Activated CD8-positive, alpha-beta memory T cell treated with anti-CD3 and anti-CD28 coated beads for 1 hour (primary cell): ENCODE measurements at places on chromosomes 1 and 21.

- no peak for DNase-seq
Observed at GRCh38 chr1:214361636-214362035, 80.7 kb downstream of the SMYD2 start.

DNA sequence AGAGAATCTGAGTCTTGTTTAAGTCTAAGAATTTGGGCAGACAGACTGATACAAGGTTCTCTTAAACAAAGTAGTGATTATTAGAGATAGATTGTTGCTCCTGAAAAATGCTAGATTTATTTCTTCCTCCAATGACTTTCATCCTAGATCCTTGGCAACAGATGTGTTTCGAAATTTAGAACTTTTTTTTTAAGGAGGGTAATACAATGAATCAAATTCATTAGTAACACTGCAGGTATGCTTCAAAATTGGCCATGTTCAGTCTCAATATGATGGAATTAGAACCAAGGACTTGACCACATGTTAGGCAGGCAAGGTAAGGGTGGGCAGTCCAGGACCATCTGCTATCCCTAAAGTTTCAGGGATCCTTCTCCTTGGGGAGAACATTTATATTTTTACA, 4.5 kb upstream of the LCE1F start:
- no peak for DNase-seq

- no peak for DNase-seq
Observed at GRCh38 chr1:177884479-177885021, 85.3 kb downstream of the SEC16B start.

DNA sequence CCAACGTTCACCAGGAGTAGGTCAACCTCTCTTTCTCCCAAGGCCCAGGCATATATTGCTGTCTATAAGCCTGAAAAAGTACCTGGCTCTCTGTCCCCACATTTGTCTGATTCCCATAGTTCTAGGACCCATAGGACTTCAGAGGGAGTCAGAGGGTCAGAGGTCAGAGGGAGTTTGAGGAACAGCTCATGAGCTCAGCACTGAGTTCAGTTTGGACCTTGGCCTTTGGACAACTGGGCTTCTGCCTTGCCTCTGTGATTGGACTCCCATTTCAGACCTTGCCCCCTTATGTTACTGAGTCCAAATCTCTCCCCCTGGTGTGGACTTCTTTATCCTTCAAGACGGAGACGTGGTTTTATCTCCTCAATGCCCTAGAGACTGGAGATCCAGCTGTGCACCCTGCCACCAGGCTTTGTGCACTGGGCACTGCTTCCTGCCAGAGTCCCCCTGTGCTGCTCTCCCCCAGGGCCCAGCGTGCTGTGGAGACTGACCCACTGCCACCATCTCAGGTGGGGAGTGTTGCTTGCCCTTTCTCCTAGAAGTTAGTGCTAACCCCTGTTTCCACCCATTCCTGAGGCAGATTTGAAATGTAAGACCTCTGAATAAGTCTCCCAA, 3.2 kb downstream of the CTSE start:
- no peak for DNase-seq

GRCh38 chr1:175220853-175221556, 28.4 kb upstream of the KIAA0040 start:
- DNase-seq, result no peak

GRCh38 chr1:28509705-28510272, 3.9 kb downstream of the RCC1 start:
- DNase-seq, result no peak

GRCh38 chr21:25496825-25497482, 110.3 kb downstream of the MRPL39 start:
- DNase-seq, result no peak

GRCh38 chr1:94550800-94551241, 9.3 kb upstream of the F3 start:
- no peak for DNase-seq

DNA sequence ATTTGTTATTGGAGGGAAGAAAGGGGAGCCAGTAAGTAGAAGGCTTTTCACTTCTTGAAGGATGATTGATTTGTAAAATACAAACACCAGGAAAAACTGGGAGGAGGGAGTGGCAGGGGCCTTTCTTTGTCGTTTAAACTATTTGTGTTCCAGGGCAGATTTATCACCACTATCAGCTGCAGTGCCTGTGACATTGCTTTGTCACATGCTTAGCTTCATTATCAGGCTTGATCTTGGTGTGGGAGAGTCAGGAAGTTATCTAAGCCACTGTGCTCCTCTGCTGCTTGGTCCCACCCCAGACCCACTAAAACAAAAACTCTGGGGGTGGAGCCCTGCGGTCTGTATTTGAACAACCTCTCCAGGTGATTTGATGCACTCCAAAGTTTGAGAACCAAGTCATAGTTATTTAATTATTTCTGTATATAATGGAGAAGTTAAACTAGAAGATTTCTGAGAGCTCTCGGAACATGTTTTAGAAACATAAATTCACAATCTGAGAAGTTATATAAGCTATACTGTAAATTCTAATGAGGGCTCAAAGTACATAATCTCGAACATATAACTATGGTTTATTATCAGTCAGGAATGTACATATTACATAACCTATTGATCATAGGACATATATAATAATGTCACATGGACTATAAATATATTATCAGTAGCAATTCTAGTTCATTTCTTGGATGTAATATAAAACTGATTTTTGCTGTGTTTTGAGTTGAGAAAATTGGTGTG, 87.9 kb downstream of the CDC14A start:
- peak; percentile 41 for DNase-seq

GRCh38 chr1:206736878-206737728, 33.5 kb upstream of the IL19 start:
- DNase-seq, result peak; percentile 15

- DNase-seq, result no peak
Observed at GRCh38 chr1:89538361-89538760, 13.7 kb downstream of the LRRC8B start.

DNA sequence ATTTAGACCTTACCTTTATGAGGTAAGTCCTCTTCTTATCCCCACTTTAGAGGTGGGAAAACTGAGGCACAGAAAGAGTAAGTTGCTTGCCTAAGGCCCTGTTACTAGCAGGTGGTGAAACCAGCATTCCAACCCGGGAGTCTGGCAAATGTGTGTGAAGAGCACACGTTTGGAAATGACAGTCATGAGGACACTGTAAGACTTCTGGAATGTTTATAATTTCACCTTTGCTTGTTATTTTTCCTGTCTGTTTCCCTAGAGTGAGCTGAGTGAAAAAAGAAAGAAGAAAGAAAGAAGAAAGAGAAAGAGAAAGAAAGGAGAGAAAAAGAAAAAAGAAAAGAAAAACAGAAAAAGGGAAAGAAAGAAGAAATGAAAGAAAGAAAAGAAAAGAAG, 21.2 kb upstream of the LGALS8 start:
- DNase-seq, result no peak

DNA sequence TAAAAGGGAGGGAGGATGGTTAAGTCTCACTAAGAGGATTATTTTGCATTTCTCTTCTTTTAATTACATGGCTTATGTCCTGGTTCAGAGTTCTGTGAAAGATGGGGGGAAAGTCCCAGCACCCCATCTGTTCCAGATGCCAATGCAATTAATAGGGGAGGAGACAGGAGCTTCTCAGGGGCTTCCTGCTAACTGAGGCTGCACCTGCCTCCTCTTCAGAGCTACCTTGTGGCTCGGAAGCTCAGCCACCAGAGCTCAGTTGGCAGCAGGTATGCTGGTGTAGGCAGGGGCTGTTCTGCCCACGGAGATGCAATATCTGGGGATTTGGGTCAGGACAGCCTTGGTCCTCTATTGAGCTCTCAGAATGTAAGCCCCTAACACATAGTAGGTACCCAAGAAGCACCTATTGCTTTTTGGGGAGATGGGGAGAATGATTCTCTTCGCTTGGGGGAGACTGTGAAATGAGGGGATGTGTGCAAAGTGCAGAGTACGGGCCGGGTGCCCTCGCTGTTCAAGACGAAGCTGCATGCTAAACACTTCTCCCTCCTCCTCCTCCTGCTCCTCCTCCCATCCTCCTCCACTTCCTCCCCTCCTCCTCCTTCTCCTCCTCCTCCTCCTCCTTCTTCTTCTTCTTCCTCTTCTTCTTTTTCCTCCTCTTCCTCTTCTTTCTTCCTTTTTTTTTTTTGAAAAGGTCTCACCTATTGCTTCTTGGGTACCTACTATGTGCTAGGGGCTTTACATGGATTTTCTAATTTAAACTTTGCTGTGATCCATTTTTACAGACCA, 279.0 kb downstream of the PTPRU start:
- no peak for DNase-seq

- DNase-seq, result no peak
Observed at GRCh38 chr1:156012051-156012817, 8.5 kb downstream of the SSR2 start.

- no peak for DNase-seq
Observed at GRCh38 chr1:28560886-28561285, 8.0 kb downstream of the TRNAU1AP start.

GRCh38 chr1:20386323-20387081, 95.8 kb downstream of the VWA5B1 start:
- no peak for DNase-seq

- DNase-seq, result no peak
Observed at GRCh38 chr1:218408135-218408534, 63.0 kb downstream of the TGFB2 start.

GRCh38 chr1:6770751-6771440, 14.4 kb upstream of the CAMTA1 start:
- DNase-seq, result no peak

GRCh38 chr1:213782941-213783672, 204.7 kb upstream of the PROX1 start:
- no peak for DNase-seq

GRCh38 chr1:47738560-47739182, 258.5 kb downstream of the TRABD2B start:
- DNase-seq, result no peak

DNA sequence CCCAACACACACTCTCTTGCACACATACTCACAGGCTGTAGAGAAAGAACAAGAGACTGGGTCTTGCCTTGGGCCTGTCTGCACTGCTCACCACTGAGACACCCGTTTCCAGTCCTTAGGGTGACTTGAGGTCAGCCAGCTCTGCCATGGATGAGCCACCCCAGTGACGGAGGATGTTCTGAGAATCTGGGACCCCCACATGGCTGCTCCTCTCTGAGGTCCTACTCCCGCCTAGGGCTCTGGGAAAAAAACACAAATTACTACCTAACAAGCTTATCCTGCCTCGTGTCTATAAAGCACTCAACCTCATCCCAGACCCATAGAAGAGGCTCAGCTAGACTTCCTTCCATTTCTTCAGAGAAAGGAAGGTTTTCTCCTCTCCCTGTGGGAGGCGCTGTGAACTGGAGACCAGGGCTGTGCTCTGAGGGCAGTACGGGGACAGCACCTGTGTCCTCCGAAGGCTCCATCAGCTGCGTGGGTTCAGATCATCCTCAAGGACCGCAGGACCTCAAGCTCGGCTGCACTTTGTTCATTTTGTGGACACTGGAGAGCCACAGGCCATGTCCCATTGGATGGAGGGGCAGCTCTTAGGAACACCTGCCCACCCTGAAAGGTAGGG, 4.3 kb upstream of the CLEC20A start:
- no peak for DNase-seq

- no peak for DNase-seq
Observed at GRCh38 chr21:30391492-30392025, 4.3 kb upstream of the KRTAP13-1 start.

GRCh38 chr21:24658026-24658425, 949.3 kb downstream of the MRPL39 start:
- DNase-seq, result no peak

GRCh38 chr1:35637401-35637809, 3.9 kb downstream of the PSMB2 start:
- DNase-seq, result no peak

- DNase-seq, result peak; percentile 41
Observed at GRCh38 chr1:61641578-61642336, 83.2 kb downstream of the TM2D1 start.

DNA sequence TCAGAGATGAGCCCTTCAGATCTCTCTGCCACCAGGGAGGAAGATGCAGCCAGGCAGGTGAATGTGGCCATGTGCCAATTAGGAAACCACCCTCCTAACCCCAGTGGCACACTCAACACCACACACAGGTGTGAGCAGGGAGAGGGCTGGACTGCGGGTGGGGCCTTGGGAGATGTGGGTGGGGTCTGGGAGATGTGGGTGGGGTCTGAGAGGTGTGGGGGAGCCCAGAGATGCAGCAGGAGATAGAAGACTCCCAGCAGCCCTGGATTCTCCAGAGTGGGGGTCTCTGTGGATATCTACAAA, 43.2 kb upstream of the COL6A1 start:
- DNase-seq, result no peak

- no peak for DNase-seq
Observed at GRCh38 chr1:221165839-221166500, 286.7 kb downstream of the HLX start.

DNA sequence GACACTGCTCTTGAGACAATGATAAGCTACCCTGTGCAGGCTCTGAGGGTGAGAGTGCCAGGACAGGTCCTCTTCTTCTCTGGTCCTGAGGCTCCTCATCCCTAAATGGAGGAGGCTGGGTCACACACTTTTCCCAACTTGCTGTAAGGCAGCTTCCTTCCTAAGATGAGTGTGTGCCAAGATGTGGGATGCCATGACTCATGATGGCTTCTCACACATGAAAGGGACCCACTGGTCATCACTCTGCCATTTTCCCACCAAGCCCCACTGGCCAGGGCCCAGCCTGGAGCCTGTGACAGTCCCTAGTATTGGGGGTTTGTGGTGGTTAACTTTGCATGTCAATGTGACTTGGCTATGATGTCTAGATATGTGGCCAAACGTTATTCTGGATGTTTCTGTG, 54.4 kb downstream of the CNIH3 start:
- DNase-seq, result no peak

- DNase-seq, result no peak
Observed at GRCh38 chr21:18522181-18522972, 118.8 kb upstream of the TMPRSS15 start.

- DNase-seq, result no peak
Observed at GRCh38 chr1:48678710-48679505, 97.8 kb downstream of the BEND5 start.

- DNase-seq, result no peak
Observed at GRCh38 chr1:9340864-9341263, 48.2 kb downstream of the SPSB1 start.

GRCh38 chr21:42508371-42508770, 5.3 kb upstream of the SLC37A1 start:
- DNase-seq, result no peak

DNA sequence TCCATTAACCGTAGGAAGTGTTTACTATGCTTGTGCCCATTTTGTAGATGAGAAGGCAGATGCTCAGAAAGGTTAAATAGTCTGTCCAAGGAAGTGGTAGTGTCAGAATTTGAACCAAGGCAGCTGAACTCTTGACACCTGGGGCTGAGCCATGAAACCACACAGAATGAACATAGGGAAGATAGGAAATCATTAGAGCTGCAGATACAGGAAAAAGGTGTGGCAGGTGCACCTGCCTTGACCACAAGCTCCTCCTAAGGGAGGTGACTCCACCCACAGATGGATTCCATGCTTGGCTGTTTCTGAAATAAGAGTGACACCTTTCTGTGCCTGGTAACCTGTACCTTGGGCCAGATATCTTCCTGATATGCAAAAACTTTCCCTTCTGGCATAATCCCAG, 69.9 kb upstream of the IGSF21 start:
- no peak for DNase-seq
